ENCODE measurements at places on chromosomes 11 and 22. TPM values are rescaled to one million over a fixed set of nuclear protein-coding genes. Genes with fewer than 3 reads are reported as not detected.

The PNPLA5 gene
- not detected for total RNA-seq

- DNase-seq, result peak; percentile 90
Observed at GRCh38 chr22:50483977-50484853, 2.4 kb upstream of the MIOX start.

DNA sequence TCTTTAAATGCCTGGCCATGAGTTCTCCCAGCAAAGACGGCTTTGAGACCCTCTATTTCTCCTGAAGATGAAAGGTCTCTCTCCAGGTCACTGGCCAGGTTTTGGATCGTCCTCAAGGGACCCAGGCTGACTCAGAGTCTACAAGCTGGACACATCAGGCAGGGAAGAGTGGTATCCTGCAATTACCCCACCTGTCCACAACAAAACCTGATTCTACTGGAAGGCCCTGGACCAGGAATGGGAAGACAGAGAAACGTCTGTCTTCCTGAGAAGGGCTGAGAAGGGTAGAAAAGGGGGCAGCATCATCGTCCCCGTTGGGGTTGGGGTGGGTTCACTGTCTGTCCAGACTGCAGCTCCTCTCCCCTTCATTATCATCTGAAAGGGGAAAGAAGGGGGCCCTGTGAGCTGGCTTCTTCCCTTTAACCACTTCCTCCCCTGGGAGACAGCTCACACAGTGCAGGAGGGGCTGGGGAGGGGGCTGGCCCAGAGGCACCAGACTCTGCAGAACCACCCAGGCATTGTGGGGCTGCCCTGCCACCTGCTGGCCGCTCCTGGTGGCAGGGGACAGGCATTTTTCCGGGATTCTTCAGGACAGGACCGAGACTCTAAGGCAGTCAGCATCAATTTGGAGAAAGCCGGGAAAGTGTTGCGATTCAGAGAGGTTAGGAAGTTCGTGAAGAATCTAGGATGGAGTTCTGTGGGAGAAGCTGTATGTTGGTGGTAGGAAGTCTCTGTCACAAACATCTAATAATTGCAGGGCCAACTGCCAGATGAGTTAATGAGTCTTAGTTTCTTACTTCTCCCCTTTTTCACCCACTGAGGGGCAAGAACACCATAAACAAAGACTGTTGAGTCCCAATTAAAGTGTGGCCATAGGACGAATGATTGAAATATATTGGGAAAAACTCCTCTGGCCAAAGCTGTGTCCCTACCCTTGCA, 57.6 kb downstream of the SYN3 start:
- DNase-seq, result peak; percentile 85

- no peak for DNase-seq
Observed at GRCh38 chr22:34841911-34842310, 224.0 kb upstream of the ISX start.

GRCh38 chr11:94525546-94526324, 13.5 kb downstream of the C11orf97 start:
- peak; percentile 88 for DNase-seq

DNA sequence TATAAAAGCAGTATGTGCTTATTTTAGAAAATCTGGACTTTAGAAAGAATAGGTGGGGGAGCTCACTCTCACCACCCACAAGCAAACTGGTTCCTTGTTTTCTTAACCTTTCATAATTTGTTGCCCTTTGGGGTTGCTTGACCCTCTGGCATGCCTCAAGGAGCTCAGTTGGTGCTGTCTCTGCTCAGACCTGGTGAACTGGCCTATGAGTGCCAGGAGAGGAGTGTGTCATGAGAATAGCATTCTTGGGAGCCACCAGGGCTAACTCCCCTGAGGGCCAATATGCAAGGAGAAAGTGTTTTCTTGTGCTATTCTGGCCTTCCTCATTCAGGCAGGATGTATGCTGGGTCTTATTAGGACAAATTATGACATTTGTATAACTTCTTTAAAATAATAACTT, 21.0 kb upstream of the AMOTL1 start:
- DNase-seq, result no peak

Measured in stomach (tissue), 19 donors.